Renal cortical epithelial cell (primary cell): ENCODE measurements at places on chromosomes 2 and 18. TPM values are rescaled to one million over a fixed set of nuclear protein-coding genes. Genes with fewer than 3 reads are reported as not detected.
A peak's percentile ranks its signal among the peaks of the same experiment; 100 is the strongest.

Gene ALK
- not detected in 2 replicates for total RNA-seq

Gene ABI2
- 14.1 and 59.7 TPM in 2 replicates for total RNA-seq

Gene SLC9A4
- total RNA-seq, result 0.40 and 7.6 TPM in 2 replicates

Gene PRKAG3
- total RNA-seq, result not detected in 2 replicates

Gene DSG2
- total RNA-seq, result 111 and 134 TPM in 2 replicates

Gene SCN2A
- total RNA-seq, result 0.35 and 15.1 TPM in 2 replicates

Gene SLC38A11
- total RNA-seq, result 0.69 and 1.2 TPM in 2 replicates

Gene CIAO1
- 95.9 and 107 TPM in 2 replicates for total RNA-seq

Gene NXPH2
- total RNA-seq, result 0.87 TPM in 1 of 2 replicates, not detected in the other

Gene MREG
- 1.9 and 13.7 TPM in 2 replicates for total RNA-seq

Gene SPR
- total RNA-seq, result 51.7 and 62.2 TPM in 2 replicates

- DNase-seq, result peak; percentile 38
Observed at GRCh38 chr2:222468346-222468745, 44.0 kb downstream of the SGPP2 start.

GRCh38 chr2:85707304-85707703 lies 13.1 kb downstream of the GNLY start:
- DNase-seq, result peak; percentile 93

GRCh38 chr2:37585295-37585908 lies 86.0 kb downstream of the CDC42EP3 start:
- peak; percentile 51 for DNase-seq

GRCh38 chr2:67936969-67937368 lies 125.8 kb downstream of the C1D start:
- no peak for DNase-seq

DNA sequence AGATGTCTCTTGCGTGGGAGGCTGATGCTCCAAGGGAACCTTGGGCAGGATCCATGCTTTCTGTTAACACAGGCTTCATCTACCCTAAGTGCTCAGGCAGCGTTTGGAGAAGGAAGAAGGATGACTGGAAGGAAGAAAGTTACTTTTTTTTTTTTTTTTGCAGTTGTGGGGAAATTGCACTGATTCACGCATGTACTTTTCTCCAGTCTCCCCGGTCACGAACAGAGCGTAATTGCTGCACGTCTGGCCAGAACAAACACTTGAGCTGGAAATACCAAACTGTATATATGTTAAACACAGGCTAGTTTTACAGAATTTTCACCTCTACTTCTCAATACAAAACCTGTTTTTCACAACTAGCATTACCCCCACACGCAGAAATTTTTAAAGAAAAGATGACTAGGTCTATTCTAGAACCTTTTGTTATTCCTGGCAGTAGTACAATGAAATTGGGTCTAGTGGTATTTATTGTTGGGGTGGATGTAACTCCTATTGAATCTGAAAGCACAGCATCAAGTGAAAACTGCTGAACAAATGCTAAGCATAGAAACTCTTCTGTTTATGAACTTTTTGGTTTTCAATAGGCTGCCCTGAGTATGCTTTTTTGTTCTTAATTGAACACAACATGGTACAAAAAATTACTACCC lies 9.3 kb upstream of the SCYGR5 start:
- no peak for DNase-seq

- DNase-seq, result no peak
Observed at GRCh38 chr2:144515696-144516410, 4.1 kb downstream of the ZEB2 start.

DNA sequence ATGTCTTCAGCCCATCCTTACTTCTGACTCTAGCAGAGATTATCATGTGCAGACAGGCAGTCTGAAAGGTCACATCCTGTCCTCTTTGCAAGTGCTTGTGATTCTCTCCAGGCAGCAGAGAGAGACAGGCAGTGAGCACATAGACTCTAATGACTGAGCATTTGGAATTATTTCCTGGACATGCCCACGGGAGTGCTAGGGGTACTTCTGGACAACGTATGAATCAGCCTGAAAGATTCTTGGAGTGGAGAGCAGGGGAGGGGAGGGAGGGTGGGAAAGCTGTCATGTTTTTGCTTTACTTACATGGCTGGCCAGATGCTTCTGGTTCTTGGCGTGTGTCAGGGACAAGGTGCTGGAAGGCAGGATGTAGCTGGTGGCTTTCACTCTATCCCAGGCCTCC lies 150.6 kb downstream of the RIF1 start:
- DNase-seq, result peak; percentile 83

- DNase-seq, result no peak
Observed at GRCh38 chr18:6058941-6059340, 163.6 kb upstream of the TMEM200C start.

- peak; percentile 43 for DNase-seq
Observed at GRCh38 chr2:190093793-190094192, 31.3 kb upstream of the MSTN start.

DNA sequence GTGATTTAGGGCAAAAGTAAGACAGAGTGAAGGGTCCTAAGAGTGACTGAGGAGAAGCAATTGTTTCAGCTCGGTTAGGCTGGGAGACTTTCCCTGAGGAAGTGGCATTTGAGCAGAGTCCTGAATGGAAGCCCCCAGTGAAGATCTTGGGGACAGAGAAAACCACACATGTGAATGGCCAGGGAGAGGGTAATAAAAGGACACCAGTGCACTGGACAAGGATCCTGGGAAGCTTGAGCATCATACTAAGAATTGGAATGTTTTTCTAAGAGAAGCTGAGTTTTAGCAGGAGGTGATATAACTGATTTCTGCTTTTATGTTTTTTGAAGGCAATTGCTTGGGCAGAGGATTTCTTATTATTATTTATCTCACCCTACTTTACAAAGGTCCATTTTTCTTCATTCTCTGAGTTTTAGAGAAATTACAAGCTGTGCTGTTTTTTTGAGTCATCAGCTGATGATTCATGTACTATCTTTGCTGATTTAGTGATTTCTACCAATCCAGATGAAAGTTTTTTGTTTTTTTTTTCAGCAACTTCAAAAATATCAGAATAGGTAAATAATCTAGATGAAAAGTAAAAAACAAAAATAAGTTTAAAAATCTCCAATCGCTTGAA lies 43.5 kb downstream of the MFSD6 start:
- DNase-seq, result peak; percentile 30

- DNase-seq, result no peak
Observed at GRCh38 chr2:220107380-220107791, 480.0 kb downstream of the SLC4A3 start.

DNA sequence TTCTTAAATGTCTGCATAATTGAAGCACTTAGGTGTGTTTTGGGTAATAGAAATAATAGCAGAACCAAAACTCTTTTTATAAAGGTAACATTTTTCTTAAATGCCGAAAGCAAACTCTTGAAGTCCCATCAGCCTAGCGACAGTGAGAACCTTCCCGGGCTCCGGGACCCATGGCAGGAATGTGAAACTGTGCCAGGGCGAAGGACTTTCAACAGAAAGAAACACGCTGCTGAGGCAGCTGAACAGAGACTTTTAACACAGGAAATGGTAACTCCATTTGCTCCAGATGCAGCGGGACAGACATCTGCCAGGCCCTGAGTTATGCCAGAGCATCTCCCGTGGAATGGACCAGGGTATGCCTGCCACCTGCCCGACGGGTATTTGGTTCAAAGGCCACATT lies 34.3 kb downstream of the SALL3 start:
- DNase-seq, result no peak

DNA sequence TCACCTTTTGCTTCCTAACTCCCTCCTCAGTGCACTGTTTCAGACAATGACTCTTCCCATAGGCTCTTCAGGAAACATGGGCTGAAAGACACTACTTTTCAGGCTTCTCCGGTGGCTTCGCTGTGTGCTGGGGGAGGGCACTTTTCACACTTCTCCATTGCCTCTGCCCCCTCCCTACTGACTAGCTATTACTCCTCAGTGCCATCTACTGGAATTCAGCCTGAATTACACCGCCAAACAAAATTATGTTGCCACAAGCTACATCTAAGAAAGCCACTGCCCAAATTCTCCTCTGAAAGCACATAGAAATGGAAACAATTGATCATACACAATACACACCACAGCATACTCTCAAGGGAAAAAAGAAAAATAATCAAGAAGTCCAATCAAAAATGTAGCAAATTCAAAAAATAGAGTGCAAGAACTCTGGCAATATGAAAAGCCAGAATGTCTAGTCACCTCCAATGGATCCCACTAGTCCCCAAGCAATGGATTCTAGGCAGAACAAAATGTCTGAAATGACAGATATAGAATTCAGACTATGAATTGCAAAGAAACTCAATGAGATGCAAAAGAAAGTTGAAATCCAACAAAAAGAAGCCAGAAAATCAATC lies 1139.4 kb upstream of the GYPC start:
- peak; percentile 3 for DNase-seq

- no peak for DNase-seq
Observed at GRCh38 chr2:156177654-156178053, 154.9 kb downstream of the NR4A2 start.

GRCh38 chr2:106701203-106702022 lies 184.6 kb downstream of the ST6GAL2 start:
- DNase-seq, result no peak

DNA sequence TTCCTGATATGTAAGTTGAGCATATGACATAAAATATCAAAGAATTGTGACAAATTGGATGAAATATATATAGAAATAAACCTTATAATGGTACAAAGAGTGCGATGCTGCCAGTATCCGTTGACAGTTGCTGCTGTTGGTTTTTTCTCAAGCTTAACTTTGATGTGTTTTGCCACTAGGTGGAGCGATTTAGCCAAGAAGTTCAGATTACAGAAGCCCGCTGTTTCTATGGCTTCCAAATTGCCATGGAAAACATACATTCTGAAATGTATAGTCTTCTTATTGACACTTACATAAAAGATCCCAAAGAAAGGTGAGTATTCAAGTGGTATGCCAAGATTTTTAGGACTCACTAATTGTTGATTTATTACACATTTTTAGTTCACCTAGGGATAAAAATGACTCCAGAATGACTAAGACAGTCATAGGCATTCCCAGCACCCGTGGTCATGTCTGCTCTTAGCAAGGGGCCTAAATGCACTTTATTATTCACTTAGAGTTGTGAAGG lies 2.1 kb downstream of the RRM2 start:
- DNase-seq, result peak; percentile 81

DNA sequence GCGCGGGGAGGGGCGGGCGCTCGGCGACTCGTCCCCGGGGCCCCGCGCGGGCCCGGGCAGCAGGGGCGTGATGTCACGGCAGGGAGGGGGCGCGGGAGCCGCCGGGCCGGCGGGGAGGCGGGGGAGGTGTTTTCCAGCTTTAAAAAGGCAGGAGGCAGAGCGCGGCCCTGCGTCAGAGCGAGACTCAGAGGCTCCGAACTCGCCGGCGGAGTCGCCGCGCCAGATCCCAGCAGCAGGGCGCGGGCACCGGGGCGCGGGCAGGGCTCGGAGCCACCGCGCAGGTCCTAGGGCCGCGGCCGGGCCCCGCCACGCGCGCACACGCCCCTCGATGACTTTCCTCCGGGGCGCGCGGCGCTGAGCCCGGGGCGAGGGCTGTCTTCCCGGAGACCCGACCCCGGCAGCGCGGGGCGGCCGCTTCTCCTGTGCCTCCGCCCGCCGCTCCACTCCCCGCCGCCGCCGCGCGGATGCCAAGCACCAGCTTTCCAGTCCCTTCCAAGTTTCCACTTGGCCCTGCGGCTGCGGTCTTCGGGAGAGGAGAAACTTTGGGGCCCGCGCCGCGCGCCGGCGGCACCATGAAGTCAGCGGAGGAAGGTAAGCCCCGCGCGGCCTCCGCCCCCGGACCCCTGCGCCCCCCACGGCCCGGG lies at the start of gene NFATC1:
Gene NFATC1 (plus strand): TSS at position 170 of the 644 bp plus-strand sequence. CDS start 295 bp downstream, at position 465.
- DNase-seq, result no peak

DNA sequence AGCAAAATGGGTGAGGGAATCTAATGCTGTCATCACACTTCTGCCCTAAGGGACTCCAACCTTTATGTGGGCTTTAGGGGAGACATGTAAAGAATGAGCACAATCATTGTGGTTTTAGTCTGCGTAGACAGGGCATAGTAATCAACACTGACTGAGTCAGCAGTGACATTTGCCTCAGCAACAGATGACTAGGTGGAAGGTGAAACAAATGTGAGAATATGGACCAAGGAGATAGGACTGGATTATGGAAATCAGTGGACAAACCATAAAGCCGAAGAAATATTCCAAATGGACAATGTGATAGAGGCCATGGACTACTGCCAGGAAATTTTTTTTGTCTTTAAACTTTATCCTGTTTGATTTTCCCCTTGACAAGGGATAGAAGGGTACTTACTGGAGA lies 83.9 kb downstream of the PDK1 start:
- DNase-seq, result peak; percentile 68

GRCh38 chr2:51986101-51986500 lies 954.2 kb upstream of the NRXN1 start:
- DNase-seq, result no peak

DNA sequence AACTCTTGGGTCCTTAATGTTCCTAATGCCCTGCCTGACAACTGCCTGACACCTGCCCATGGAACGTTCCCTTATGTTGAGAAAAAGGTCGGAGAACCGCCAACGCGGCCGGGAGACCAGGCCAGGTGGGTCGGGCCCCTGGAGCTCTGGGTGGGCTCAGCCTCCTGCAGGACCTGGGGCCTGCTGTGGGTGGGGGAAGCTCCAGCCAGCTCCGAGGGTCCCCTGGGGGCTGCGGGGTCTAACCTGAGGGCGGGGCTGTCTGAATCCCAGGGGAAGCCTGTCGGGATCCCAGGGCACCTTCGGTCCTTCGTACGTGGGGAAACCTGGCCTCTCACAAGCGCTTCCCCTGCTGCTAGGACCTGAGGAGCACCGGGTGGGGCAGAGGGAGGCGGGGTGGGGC lies 296.0 kb downstream of the NDUFA10 start:
- no peak for DNase-seq

DNA sequence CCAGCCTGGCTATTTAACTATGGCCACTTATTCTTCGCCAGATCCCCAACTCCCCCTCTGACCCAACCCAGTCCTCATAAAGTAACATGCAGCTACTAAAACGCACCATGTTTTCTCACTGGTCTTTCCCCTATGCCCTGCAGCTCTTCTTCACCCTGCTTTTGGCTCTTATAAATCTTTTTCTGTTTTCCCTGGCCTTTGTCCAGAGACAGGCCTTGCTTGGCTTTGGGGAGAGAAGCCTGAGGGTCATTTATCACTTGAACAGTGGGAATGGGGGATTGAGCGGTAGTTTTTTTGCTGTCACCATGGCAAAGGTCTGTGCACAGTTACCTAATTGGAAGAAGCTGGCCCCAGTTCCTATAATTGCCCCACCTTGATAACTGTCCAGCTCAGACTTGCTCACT lies 202.9 kb upstream of the NT5C1B start:
- no peak for DNase-seq

DNA sequence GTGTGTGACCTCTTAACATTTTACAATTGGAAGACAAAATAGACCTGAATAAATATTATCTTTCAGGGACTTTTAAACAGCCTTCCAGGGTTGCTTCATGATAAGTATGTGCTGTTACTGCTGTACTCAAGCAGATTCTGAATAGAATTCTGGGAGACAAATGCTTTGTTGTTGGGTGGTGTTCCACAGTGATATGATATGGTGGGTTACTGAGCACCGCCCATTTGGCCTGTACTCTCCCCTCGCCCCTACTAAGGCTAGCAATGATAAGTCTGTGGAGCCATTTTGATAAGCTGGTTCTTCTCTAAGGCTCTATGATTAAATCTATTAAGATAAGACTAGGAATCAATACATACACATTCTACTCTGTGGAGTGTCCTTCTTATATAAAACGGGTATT lies 89.8 kb upstream of the ITGA4 start:
- DNase-seq, result no peak

GRCh38 chr2:231674587-231675338 lies 33.6 kb upstream of the PTMA start:
- DNase-seq, result peak; percentile 26

- no peak for DNase-seq
Observed at GRCh38 chr18:43067570-43067969, 47.9 kb downstream of the RIT2 start.

- peak; percentile 41 for DNase-seq
Observed at GRCh38 chr2:40439473-40439872, 12.4 kb downstream of the SLC8A1 start.

GRCh38 chr18:47150824-47151366 lies 595 bp upstream of the HDHD2 start:
- peak; percentile 5 for DNase-seq
